Left forelimb (tissue), 1 donor: ENCODE measurements at places on chromosomes 13 and 19.

DNA sequence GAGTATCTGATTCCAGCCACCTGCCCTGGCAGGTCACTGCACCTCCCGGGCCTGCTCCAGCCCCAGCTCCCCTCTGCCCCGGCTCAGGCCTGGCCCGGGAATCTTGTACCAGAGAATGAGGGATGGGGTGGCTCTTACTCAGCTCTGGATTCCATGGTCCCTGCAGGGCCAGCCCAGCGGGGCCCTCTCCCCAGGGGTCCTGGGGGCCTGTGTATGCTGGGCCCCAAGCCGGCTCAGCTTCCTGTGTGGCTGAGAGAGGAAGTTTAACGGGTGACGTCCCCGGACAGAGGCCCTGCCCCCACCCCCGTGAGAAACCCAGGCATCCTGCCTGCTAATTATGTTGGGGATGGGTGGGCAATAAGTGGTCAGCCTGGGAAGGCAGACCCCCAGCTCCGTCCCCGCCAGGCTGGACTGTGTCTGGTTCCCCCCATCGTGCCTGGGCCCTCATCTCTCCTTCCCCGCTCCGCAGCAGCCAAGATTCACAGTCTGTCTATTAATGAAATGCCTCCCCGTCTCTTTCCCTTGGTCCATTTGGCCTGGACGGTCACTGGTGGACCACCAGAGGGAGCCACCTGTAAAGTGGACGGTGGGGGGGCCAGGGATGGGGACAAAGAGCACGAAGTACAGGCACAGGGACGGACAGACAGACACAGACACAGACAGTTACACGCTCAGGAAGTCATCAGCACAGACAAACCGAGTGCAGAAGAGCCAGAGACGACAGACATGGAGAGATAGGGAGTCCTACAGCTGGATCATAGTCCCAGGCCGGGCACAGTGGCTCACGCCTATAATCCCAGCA, at the start of gene DENND1C:
Gene DENND1C (minus strand): TSS at position 247 of the 802 bp plus-strand sequence. CDS start 92 bp downstream, at position 155.
- no peak for DNase-seq

DNA sequence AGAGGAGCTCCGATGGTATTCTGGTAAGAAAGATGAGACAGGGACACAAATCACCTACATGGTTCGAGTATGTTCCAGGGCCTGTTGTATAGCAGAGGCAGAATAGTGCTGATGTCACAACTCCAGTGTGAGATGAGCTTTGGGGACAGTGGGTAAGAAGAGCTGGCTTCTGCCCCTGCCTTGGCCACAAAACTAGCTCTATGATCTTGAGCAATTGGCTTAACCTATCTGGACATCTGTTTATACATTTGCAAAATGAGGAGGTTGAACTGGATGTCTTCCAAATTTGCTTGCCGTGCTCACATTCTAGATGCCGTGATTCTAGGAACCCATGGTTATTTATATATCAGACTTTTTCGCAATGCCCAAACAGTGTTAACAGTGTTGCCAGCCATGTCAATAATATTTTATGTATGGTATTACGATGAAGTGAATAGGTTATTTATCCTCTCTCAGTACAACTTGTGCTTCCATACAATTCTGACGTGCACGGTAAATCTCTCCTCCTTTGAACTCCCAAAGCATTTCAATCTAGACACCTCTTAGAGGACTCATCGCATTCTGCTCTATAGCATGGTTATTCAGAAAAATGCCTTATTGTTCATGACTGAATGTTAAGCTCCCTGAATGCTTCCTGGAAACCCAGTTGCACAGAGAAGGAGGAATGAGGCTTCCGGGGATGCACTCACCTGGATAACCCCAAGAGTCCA, 316.0 kb downstream of the FOXO1 start:
- DNase-seq, result peak; percentile 23

DNA sequence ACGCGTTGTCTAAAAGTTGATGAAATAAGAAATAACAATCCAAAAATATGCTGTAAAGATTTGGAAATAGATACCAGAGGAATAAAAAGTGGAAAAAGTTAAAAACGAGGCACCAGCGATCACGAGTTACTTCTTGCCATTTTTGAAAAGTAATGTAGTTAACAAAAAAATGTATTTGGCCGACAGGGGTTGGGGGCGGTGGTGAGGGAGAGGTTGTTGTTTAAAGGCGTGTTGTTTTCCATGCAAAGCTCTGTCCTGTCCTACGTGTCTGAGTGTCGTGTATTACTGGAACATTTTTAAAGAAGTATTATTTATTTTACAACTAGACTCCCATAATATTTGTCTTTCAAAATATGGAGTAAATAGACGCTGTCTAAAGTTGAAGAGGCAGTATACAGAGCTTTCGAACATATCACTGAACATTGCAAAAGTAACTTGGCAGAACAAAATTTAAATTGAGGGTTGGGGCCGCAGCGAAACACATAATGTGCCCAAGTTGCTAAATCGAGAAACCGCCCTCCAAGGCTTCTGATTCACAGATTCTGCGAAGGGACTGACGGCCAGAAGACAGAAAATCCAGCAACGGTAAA, 823 bp downstream of the FBXO17 start:
- DNase-seq, result no peak

DNA sequence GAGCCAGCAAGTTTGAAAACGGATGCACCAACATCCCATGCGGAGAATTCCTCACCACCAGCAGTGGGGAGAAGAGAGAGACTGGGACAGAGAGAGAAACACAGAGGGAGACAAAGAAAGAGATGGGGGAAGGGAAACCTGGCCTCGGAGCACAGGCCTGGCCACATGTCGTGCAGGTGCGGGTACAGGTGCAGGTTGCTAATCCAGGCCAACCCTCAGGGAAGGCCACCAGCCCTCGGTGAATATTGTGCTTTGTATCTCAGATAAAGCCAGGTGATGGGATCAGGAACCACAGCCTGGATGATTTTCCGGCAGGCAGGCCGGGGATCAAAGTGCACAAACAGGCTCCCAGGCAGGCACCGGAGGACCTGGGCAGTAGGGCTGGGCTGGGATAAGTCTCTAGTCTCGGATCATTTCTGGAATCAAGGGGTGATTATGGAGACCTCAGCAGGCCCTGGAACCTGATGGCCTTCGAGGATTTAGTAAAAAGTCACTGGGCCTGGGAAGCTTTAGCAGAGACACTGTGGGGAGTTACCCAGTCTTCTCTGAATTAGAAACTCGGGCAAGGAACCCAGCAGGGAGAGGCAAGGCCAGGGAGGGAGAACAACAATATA, 3.7 kb downstream of the GAS6 start:
- DNase-seq, result no peak

DNA sequence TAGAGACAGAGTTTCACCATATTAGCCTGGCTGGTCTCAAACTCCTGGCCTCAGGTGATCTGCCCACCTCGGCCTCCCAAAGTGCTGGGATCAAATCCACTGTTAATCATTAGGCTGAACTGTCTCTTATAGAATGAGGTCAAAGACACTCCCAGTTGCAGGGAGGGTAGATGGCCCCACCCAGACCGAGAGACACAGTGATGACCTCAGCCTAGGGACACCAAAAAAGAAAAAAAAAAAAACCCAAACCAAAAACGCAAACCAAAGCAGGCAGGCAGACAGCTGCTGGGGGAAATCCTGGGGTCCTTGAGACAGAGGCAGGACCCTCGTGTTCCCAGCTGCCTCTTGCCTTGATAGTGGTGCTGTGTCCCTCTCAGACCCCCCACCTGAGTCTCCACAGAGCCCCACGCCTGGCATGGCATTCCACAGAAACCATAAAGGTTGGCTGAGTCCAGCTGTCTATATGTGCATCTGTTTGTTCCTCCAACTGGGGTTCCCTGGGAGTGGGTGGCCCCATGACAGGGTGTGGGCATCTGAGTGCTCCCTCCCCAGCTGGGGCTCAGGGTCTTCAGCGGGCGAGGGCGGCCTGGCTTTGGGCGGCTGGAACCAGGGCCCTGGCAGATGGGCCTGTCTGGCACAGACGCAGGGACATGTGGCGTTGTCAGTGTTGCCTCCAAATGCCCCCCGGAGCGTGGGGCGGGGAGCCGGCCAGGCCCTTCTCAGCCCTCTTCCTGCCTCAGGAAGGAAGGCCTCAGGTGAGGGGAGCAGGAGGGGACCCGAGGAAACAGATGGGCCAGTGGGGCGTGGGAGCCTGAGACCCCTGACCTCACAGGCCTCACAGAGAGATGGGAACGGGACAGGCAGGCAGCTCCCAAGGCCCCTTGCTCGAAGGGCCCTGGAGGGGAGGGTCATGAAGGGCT, 5.2 kb downstream of the DAND5 start:
- no peak for DNase-seq

GRCh38 chr13:109211616-109212015, 574.8 kb downstream of the IRS2 start:
- DNase-seq, result no peak

DNA sequence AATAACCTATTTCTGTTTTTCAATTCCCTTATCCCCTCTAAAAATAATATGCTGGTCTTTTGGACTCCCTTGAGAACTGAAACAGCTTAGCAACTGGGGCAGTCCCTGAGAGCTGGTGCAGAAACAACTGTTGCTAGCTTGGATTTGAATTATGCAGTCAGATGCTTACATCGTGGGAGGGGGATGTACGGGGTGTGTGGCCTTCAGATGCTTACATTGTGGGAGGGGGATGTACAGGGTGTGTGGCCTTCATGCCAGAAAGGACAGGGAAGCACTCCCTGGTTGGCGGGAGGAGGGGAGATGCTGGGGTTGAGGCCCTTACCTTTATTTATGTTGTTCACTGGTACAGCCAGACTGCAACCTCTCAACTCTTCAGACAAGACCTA, 25.6 kb downstream of the LRCH1 start:
- no peak for DNase-seq

- DNase-seq, result no peak
Measured at GRCh38 chr13:24107955-24108614, 52.4 kb upstream of the SPATA13 start.

- no peak for DNase-seq
Measured at GRCh38 chr13:102580552-102581169, 16.1 kb upstream of the TPP2 start.

DNA sequence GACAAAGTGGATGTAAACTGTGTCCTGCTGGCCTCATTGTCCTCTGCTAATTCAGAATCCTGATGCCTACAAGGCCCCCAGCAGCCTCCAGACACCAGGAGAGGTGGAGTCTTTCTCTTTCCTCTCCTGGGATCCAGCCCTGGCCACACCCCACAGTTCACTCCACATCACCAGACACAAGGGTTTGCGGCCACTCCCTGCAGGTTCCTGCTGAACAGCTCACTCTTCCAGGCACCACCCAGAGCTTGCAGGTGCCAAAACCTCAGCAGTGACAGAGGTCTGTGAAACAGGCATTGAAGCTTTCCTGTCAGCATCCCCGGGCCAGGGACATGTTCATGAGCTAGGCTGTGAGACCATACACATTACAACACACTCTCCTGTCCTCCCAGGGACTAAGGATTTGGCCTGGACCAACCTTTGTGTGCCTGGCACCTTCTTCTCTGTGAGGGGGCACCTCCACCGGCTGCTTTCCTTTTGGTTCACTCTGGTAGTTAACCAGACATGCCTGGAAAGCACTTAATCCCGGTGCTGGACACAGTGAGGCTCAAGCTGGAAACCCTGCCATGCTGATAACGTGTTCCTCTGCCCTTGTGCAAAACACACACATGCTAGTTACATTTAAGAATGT, 11.1 kb upstream of the ATP12A start:
- DNase-seq, result peak; percentile 59

- peak; percentile 71 for DNase-seq
Measured at GRCh38 chr19:49338691-49339300, 3.6 kb downstream of the CD37 start.

- no peak for DNase-seq
Measured at GRCh38 chr19:40466985-40467734, at the start of gene SPTBN4. TSS of gene SPTBN4 (plus strand) at chr19:40467001. CDS start at chr19:40472622, 5,621 bp downstream.

DNA sequence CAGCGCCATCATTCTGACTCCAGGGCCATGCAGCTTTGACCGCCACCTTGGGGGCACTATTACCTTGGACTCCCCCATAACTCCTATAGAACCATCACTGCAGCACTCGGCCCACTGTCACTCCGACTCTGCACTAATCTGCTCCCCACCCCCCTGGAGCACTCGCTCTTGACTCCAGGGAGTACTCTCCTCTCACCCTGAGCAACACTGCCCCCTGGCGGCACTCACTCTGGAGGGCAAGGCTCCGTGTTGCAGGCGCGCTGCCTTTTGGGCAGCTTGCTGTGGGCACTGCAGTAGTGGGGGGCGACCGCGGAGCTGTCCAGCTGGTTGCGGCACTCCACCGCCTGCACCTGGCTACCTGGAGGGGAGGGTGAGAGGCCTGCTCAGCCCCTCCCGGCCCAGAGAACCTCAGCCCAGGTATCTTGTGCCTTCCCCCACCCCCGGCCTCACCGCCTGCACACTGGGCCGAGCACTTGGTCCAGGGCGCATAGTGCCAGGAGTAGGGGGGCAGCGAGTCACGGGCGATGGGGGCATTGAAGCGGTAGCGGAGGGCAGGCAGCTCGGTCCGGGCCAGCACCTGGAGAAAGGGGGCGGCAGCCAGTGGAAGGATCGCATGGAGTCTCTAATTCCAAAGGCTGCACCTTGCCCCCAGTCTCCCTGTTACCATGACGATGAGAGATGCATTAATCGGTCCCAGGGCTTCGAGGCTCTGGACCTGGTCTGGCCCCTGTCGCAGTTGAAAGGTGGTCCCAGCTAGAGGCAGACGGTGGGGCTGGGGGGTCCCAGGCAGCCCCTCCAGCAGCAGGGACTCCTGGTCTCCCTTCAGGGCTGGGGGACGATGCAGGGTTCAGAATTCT, 8.9 kb upstream of the MYO1F start:
- no peak for DNase-seq

- peak; percentile 80 for DNase-seq
Measured at GRCh38 chr19:45798995-45799517, 6.4 kb upstream of the DMWD start.

DNA sequence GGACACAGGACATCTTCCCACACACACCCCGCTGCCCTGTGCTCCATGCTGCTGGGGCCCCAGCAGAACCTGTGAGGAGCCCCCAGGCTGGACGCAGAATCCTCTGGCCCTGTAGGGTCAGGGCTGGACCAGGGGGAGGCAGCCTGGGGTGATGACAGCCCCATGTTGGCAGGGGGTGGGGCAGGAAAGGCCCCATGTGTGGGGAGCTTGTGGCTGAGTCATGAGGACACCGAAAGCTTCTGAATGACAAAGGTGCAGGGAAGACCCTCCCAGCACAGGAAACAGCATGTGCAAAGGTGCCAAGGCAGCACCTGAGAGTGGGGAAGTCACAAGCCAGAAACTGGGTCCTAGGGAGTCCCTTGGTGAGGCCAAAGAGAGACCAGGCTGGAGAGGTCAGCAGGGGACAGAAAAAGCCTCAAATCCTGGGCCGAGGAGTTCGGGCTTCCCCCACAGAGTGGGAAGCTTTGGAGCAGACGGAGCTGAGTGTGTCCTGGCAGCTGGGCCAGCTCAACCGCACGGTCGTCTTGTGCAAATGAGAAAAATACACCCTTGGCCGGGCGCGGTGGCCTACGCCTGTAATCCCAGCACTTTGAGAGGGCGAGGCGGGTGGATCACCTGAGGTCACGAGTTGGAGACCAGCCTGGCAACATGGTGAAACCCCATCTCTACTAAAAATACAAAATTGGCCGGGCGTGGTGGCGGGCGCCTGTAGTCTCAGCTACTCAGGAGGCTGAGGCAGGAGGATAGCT, 17.5 kb downstream of the ATP8B3 start:
- no peak for DNase-seq
